Right ventricle myocardium superior (tissue), 1 donor: ENCODE measurements at places on chromosomes 3 and 15.

DNA sequence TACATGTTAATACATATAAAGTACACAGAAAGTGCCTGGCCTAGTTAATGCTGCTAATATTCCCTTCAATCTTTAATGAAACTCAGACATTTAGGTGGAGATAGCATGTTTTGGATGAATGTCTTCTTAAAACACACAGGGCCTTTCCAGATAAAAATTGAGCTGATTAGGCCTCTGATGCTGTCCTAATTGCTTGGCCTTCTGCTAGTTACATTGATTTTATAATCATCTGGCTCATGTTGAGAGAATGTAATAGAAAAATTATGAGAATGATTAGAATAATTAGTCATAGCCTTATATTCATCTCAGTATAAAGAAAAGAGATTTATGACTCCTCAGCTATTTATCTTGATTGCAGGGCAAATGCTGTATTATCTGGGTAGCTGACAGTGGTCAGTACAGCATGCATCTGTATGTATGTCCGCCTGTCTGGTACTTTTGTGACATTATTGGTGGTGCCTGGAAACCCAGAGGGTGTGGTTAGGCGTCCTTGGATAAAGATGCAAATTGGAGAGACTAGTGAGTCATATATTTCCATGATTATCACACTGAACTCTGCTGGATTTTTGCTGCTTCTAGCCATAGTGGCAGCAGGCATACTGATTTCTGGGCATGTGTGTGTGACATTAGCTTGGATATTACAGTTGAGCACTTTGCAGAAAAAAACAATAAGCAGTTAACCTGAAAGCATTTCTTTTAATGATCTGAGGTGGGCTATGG is 120.8 kb downstream of the FEZF2 start:
- DNase-seq = no peak

DNA sequence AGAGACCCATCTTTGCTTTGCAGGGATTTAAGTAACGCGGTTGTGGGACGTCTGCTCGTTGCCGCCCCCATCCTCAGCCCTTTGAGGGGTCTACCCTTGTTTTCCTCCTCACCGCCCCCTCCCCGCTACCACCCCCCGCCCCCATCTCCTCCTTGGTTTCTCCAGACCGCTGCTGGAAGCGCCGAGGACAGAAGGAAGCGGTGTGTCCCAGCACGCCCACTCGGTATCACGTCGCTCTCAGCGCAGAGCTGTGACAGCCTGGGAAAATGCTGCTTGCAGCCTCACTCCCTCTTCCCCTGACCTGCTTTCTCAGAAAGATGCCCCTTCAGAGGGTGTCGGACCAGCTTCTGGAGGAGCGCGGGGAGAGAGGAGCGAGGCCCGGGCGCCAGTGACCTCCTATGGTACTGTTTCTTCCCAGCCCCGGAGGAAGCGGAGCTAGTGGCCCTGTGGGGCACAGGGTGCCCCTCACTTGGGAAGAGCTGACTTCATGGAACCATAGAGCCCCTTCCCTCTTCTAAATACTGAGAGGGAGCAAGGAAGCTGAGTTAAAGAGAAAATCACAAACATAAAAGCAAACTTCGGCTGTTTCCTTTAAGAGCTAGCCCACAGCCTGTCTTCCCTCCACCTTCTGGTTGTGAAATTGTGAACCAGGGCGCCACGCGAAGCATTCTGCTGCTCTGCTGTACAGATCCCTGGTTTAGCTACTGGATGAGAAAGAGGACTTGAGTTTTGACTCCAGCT is 698 bp downstream of the IL1RAP start:
- peak; percentile 51 for DNase-seq

DNA sequence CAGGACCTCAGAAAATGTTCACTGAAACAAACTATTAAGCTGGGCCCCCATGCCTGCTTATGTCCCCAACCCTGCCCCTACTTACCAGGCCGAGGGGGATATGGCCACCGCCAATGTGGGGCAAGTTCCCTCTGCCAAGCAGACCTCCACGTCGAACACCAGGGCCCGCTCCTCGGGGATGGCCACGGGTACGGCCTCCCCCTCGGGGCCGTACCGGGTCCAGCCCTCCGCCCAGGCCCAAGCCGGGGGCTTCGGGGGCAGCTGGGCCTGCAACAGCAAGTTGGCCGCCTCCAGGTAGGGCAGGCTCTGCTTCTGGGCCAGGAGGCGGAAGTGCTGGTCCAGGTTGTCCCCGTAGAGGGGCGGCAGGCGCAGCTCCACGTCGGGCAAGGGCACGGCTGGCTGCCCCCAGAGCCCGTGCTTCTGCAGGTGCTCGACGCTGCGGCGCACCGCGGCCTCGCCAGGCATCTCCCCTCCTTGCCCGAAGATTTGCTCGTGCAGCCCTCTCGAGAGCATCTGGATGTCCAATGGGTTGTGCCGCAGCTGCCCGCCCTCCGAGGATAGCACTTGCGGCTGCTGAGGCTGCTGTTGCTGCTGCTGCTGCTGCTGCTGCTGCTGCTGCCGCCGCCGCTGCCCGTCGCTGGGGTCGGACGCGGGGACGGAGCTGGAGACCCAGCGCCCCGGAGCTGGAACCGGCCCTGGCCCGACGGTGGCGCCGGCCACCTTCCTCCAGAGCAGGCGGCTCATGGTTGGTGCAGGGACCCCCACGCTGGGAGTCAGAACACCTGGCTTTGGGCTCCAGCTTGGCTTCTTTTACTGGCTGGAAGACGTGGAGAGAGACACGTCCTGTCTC is 1.4 kb downstream of the POLG start:
- DNase-seq = no peak

DNA sequence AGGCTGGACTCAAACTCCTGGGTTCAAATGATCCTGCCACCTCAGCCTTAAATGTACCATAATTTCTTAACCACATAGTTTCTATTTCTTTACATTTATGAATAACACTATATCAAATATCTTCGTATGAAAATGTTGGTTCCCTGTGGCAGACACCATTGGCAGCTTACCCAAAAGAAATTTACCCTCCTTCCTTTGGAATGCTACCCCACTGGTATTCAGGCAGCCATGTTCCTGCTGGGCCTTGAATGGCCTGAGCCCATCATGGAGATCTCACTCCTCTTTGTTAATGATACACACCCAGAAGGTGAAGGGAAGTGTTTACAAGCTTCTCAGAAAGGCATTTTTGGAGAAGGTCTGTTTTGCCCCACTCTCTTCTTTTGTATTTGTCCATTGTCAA is 94.3 kb upstream of the RNF7 start:
- DNase-seq = no peak

GRCh38 chr15:48025118-48025517 is 95.7 kb upstream of the SLC24A5 start:
- DNase-seq = no peak

DNA sequence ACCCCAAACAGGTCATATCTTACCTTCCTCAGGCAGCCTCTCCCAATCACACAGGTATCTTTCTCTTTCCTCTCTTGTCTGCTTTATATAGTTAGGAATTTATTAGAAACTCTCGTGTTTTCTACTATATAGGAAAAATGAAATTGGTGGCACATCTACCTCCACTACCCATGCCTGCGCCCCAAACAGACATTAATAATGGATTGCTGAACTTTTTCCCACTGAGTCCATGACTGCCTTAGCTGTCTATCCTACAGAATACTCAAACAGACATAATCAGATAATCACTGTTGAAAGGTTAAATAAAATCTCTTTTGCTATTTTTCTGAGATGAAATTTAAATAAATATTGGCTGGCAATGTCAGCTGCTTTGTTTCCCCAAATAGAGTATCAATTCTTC is 55.8 kb upstream of the SLC6A11 start:
- DNase-seq = no peak

GRCh38 chr3:78613421-78613879 is 1154.3 kb downstream of the ROBO1 start:
- no peak for DNase-seq

DNA sequence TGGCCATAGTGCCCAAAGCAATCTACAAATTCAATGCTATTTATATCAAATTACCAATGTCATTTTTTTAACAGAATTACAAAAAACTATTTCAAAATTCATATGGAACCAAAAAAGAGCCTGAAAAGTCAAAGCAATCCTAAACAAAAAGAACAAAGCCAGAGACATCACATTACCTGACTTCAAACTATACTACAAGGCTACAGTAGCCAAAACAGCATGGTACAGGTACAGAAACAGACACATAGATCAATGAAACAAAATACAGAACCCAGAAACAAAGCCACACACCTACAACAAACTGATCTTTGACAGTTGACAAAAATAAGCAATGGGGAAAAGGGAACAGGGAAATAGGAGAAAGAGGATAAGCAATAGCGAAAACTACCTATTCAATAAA is 26.6 kb upstream of the THSD4 start:
- DNase-seq = no peak

DNA sequence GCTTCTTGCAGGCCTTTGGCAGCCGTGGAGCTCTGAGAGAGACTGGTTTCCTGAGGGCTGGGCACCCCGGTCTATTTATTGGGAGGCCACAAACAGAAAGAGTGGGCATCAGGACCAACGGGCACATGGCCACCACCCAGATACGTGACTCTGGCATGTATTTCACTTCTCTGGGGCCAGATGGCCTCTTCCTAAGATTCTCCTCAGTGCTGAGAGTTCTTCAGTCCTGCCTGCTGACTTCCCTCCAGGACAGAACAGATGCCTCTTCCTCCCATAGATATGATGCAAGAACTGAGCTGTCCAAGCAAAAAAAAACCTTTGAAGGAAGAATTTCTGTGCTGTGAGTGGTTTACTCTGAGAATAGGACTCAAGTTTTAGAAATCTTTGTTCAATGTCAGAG is 107.7 kb downstream of the IGF2BP2 start:
- no peak for DNase-seq

- DNase-seq = no peak
These were observed 668.7 kb downstream of the OTOL1 start for GRCh38 chr3:162165346-162165745.

GRCh38 chr3:105495021-105495420 is 128.3 kb downstream of the ALCAM start:
- DNase-seq = no peak

DNA sequence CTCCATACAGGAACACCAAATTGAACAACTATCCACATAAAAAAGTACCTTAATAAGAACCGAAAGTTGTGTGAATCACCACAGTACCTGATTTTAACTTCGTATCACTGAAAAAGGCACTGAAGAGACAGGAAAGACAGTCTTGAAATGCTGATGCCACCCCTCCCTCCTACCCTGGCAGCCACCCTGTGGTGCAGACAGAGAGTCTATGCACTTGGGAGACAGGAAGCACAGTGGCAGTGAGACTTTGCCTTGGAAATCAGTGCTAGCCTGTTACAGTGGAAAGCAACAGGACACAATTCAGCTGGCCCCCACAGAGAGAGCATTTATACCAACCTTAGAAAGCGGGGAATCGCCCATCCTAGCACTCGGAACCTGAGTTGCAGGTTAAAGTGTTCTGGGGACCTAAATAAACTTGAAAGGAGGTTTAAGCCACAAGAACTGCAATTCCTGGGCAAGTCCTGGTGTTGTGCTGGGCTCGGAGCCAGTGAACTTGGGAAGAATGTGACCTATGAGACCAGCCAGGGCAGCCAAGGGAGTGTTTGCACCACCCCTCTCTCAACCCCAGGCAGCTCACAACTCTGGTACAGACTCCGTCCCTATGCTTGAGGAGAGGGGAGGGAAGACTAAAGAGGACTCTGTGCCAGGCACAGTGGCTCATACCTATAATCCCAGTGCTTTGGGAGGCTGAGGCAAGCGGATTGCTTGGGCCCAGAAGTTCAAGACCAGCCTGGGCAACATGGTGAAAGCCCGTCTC is 240.1 kb downstream of the ISL2 start:
- peak; percentile 85 for DNase-seq

GRCh38 chr3:64167351-64167750 is 57.9 kb downstream of the PRICKLE2 start:
- DNase-seq = no peak

DNA sequence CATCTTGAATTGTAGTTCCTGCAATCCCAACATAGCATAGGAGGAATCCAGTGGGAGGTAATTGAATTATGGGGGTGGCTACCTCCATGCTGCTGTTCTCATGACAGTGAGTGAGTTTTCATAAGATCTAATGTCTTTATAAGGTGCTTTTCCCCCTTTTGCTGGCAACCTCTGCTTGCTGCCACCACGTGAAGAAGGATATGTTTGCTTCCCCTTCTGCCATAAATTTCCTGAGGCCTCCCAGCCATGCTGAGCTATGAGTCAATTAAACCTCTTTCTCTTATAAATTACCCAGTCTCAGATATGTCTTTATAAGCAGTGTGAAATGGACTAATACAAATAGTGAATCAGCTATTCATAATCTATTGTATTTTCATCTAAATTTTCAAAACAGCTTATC is 537.3 kb downstream of the EPHA3 start:
- no peak for DNase-seq

- no peak for DNase-seq
These were observed 8.8 kb downstream of the EMC4 start for GRCh38 chr15:34233614-34234013.

- DNase-seq = no peak
These were observed 11.3 kb upstream of the STRA6 start for GRCh38 chr15:74213858-74214284.

DNA sequence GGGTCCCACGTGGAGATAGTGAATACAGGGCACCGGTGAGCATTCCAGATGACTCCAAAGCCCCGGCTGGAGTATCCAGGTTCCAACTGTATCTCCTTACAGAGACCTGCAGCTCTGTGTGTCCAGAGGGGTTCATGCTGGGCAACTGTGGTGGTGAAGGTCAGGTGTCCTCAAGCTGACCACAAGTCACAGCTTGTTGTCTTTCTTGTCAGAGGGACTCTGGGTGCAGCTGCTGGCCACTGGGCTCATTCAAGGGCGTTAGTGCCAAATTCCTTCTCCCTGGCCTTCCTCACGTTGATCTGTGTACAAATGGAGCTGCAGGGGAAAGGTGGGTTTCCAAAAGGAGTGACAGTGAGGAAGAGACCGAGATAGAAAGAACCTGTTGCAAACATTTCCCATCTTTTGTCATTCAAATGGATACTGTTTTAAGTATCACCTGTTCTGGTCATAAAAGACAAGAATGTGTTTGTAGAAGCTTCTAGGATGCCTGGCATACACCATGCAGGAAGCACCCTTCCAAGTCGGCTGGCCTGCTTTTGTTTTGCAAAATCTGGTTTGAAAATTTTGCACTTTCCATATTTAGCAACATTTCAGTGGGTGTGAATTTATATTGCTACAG is 52.5 kb downstream of the CEMIP start:
- DNase-seq = no peak

GRCh38 chr3:172680684-172681083 is 30.2 kb downstream of the NCEH1 start:
- DNase-seq = no peak
